ENCODE measurements at places on chromosomes 7 and 10.
A peak's percentile ranks its signal among the peaks of the same experiment; 100 is the strongest.

GRCh38 chr7:99605527-99605926 lies 7.5 kb downstream of the TMEM225B start:
- no peak for DNase-seq

DNA sequence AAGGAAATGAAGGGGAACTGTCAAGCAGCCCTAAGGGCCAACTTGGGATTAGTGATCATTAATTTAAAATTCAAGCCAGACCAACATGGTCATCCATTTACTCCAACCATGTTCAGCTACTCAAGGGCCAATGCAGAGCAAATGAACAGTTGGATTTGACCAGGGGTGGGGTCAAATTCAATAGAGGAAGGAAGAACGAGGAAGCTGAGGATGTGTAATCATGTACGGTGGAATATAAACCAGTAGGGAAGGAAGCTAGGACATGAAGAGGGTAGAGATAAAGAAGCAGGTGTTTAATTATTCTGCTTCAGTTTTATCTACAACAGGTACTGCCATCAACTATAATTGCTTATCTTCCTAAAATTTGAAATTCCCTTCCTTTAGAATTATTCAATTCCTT lies 81.6 kb downstream of the HIBADH start:
- no peak for DNase-seq

DNA sequence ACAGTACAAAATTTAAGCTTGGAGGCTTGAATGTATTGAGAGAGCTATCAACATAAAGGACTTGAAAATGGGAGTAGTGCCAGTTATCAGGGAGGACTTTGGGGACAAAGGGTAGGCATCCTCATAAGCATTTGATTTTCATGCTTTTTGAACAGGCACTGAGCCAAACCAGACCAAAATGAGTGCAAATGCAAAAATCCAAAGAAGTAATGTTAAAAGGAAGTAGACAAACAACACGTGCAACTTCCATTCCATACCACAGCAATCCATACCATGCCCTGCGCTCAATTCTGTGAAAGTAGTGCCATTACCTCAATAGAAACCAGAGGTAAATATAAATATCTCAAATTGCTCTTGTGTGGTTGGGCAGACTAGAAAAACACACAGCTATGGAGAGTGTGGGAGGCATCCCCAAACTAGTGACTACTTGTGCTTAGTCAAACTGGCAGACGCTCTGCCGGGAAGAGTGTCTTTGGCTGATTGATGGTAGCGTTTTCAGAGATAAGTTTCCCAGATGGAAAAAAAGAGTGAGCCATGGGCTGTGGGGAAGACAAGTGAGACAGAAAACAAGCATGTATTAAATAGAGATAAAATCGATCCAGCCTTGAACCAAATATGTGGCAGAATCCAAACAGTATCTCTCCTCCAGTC lies 161.5 kb downstream of the CREB5 start:
- DNase-seq: no peak

DNA sequence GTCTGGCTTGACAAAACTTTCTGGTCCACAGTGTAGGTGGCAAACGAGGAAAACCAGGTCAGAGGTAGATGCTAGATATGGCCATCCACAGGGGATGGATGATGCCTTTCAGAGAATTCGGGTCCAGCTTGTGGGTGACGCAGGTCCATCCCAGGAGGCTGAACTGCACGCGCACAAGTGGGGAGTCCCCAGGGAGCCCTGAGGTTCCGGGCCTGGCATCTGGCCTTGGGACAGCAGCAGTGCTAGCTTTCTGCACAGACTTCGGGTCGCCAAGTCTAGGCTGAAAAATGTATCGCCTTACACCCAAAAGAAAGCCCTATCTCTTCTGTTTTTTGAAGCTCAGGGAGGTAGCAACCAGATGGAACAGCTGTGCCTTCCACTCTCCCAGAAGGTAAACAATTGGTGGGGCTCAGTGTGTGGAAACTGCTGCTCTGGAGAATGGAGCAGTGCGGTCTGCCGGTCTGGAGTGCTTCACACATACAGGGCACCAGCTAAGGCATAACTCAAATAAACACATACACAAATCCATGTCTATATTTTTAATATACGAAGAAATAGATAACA lies 119.3 kb upstream of the ACBD5 start:
- no peak for DNase-seq

DNA sequence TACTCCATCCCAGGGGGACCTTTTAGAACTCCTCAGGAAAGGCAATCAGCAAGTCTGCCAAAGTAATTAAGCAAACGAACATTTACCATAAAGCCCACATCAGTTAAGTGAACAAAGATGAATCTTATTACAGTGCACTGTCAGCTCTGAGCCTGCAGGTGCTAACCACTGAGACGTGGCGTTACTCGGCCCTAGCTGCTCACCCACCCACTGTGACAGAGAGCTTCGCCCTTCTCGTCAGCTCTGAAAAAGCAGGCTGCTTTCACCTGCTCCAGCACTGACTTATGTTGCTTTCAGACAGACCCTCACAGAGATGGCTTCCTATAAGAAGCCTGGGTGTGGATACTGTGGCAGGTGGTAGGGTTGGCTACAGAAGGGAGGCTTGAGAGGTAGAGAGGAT lies 57.7 kb upstream of the KCNIP2 start:
- no peak for DNase-seq

DNA sequence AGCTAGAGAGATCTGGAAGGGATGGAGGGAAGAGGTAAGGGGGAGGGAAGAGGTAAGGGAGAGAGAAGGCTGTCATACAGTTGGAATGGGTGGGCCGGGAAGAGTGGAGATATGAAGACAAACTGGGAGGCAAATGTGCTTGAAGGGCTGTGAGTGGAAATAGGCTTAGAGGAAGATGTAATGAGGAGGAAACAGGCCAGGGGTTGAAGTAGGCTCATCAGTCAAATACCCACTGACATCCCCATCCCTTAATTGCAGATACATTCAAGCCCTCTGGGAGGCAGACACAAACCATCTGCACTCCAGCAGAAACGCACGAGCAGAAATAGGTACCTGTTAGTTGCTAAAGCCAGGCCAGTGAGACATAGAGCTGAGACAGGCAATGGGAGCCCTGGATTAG lies 2.1 kb downstream of the SYNPO2L start:
- no peak for DNase-seq

GRCh38 chr10:51272555-51272954 lies 198.3 kb downstream of the PRKG1 start:
- DNase-seq: no peak

- no peak for DNase-seq
These were observed 24.7 kb downstream of the STAM start for GRCh38 chr10:17668435-17669184.

DNA sequence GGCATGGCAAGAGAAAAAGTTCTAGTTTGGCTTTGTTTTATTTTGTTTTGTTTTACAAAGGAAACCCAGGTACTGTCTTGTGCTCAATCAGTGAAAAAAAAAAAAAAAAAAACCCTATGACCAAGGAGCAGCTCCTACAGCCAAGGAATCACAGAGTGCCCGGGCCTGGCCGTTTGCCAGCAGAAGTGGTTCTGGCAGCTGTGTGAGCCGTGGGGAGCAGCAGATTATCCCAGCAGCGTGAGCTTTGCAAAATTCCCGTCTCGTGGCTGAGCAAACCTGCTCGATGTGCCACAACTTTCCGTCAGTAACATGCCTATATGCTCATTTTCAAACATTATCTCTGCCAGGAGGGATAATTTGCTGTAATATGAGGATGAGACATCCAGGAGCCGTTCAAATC lies 293.7 kb downstream of the POU6F2 start:
- DNase-seq: no peak

- peak; percentile 91 for DNase-seq
These were observed 127.5 kb downstream of the ABCA13 start for GRCh38 chr7:48298779-48299178.

GRCh38 chr7:127874951-127875608 lies 156.2 kb downstream of the LRRC4 start:
- DNase-seq: no peak

DNA sequence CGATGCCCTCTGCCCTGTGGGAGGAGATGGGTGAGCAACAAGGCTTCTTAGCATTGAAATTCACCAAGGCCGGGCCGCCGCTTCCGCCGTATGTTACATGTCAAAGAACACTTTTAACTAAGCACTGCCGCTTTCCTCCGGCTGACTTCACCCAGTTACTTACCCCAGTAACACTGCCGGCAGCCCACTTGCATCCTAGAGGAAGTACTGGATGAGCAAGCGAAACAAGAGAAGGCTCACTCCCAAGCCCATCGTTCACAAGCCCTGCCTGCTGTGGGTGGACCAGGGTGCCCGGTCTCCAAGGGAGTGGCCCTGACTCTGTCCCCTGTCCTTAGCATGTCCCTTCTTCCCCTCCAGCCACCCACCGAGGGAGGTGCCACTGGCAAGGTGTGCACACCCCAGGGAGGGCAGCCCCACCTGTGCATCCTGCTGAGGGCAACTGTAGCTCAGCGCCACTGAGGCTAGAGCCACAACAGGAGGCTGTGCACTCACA lies 73.1 kb upstream of the EBF3 start:
- no peak for DNase-seq

DNA sequence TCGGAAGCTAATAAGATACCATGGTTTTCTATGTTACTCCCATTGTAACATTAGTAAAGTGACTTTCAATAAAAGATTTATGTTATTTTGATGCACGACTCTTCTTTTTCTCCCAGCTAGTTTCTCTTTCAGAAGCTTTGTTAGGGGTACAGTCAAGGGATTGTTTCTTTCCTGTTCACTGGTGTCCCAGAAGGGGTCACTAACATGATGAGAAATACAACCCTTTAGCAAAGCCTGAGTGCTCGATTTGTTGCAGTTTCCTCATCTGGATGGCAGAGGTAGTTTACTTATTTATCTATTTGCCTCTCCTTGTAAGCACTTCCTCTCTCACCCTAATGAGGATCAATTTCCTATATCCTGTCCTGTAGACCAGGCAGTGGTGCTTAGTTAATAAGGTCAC lies 17.0 kb downstream of the SRI start:
- no peak for DNase-seq

DNA sequence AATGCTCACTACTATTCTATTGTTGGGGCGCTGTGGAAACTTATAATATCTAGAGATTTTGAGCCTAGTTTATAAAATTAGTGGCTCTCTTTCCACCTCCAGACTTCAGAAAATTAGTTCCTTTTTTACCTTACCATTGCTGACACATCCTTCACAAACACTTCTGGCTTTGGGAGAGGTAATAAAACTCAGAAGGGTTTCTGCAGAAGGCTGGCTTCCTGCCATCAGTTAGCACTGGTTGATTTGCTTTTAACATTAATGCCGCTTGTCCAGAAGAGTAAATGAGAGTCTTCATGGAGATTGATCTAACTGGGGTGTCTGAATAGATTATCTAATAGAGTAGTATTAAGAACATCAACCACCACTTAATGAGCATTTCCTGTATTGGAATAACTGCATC lies 20.3 kb downstream of the ACSM6 start:
- DNase-seq: no peak

GRCh38 chr7:137937202-137937560 lies 64.7 kb downstream of the CREB3L2 start:
- no peak for DNase-seq

DNA sequence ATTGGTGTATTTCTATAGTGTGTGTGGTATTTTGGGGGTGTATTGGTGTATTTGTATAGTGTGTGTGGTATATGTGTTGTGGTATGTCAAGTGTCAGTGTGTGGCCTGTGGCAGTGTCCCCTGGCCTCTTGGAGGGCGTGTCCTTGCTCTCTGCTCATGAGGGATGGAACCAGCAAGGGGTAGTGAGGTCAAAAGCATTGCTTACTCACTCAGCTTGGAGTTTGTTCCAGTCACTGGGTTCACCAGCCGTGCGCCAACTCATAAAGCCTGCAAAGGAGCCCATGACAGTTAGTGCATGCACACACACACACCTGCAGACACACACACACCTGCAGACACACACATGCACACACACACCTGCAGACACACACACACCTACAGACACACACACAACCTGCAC lies 4.3 kb upstream of the TRPV6 start:
- DNase-seq: no peak

GRCh38 chr10:44356139-44357022 lies 28.5 kb downstream of the CXCL12 start:
- DNase-seq: no peak

DNA sequence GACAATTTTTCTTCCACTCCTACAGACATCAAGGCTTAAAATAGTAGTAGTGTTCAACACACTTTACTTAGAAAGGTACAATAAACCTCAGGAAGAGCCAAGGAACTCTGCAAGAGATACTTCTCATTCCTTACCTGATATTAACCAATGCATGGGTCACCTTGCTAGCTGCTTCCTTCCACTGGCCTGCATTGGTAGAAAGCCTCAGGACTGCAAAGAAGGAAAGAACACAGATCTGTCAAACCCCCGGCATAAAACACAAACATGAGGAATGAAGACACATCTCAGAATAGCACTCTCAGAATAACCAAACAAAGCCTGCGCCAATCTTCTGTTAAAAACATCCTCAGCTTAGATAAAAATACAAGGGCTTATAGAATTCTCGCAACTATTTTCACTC lies 96.1 kb upstream of the KCNIP2 start:
- DNase-seq: no peak

DNA sequence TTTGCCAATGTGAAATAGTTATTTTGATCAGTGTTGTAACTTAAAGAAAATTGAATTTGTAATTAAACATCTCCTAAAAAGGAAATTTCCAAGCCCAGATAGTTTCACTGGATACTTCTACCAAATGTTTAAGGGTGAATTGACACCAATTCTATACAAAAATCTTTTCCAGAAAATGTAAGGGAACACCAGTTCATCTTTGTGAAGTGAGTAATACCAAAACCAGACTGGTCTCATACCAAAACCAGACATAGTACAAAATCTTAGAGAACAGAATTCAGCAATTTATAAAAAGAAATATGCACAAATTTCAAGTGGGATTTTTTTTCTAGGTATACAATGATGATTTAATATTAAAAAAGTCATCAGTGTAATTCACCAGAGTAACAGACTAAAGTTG lies 86.0 kb upstream of the ZNF32 start:
- no peak for DNase-seq

- DNase-seq: no peak
These were observed 32.7 kb downstream of the LDB3 start for GRCh38 chr10:86700851-86701617.

- DNase-seq: no peak
These were observed 1.9 kb upstream of the ARL4A start for GRCh38 chr7:12685550-12685949.

DNA sequence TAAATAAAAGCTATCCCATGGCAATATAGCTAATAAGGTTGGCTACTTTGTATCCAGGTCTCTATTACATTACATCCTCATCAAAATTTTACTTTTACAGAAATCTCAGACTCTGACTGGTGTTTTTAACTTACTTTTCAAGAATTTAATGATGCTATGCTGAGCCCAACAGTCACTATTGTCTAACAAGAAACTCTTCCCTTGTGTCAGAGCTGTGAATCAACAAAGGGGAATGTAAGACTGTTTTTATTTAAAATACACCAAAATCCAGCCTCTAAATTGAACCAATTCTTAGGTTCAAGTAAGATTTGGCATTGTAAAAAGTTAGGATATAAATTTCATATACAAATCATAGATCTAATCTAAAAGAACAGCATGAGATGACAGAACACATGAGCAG lies 7.0 kb downstream of the RTKN2 start:
- no peak for DNase-seq

- no peak for DNase-seq
These were observed 26.9 kb upstream of the GSAP start for GRCh38 chr7:77443042-77443441.
